ENCODE measurements at places on chromosomes 5 and 9.
A peak's percentile ranks its signal among the peaks of the same experiment; 100 is the strongest.

DNA sequence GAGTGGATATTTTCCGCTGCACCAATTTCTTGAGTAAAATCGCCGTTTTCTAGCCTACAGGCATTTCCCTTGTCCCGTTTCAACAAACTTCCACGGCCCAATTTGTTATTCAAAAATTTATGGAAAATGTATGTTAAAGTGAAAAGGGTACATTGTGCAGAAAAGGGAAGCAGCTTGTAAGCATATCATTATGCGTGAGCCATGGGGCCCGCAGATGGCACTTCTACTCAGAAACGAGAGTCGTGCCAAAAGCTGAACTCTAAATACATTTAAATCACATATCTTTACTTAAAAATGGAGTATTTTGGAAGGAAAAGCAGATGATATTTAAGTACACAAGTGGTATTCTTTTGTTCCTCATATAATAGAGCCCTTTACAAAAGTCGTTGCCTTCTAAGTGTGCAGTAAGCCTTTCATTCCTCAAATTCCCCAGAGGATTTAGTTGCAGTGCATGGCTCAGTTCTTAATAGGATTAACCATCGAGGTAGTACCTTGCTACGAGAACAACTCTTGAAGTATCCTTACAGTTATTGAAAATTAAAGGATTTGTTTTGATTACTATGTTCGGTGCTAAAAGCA, 1227.2 kb upstream of the WWC1 start:
- DNase-seq, result no peak

GRCh38 chr9:88716596-88717290, 181.8 kb downstream of the NXNL2 start:
- no peak for DNase-seq

DNA sequence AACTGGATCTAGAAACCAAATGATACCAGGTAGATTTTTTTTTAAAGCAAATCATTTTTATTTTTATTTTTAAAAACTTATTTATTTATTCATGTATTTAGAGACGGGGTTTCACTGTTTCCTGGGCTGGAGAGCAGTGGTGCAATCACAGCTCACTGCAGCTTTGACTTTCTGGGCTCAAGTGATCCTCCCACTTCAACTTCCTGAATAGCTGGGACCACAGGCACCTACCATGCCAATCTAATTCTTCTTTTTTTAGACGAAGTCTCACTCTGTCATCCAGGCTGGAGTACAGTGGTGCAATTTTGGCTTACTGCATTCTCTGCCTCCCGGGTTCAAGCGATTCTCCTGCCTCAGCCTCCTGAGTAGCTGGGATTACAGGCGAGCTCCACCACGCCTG, 41.3 kb upstream of the CDK20 start:
- no peak for DNase-seq

- DNase-seq, result no peak
Observed at GRCh38 chr9:110638381-110638954, 30.1 kb upstream of the MUSK start.

GRCh38 chr9:3795556-3795955, 269.8 kb upstream of the RFX3 start:
- DNase-seq, result no peak

GRCh38 chr9:6305954-6306563, 22.1 kb upstream of the TPD52L3 start:
- no peak for DNase-seq

GRCh38 chr5:139383275-139383992, at the start of gene SLC23A1:
Gene SLC23A1 (minus strand): TSS chr5:139383297. CDS start chr5:139383253, 44 bp downstream.
- no peak for DNase-seq

DNA sequence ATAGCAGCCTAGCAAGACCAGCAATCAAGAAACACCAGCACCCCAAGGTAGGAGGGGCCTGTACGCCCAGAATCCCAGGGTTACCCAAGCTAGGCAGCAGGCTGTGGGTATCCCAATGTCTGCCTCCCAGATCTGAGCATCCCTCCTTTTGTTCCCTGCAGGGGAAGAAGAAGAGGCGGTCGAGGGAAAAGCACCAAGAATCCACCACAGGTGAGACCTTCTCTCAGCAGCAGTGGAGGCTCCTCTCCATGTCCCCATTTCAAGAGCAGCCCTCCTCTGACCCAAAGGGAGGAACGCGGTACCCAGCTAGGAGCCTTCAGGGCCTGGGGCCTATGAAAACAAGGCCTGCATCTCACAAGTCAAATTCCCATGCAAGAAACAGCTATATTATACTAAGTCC, 28.9 kb downstream of the TCF7 start:
- DNase-seq, result no peak

DNA sequence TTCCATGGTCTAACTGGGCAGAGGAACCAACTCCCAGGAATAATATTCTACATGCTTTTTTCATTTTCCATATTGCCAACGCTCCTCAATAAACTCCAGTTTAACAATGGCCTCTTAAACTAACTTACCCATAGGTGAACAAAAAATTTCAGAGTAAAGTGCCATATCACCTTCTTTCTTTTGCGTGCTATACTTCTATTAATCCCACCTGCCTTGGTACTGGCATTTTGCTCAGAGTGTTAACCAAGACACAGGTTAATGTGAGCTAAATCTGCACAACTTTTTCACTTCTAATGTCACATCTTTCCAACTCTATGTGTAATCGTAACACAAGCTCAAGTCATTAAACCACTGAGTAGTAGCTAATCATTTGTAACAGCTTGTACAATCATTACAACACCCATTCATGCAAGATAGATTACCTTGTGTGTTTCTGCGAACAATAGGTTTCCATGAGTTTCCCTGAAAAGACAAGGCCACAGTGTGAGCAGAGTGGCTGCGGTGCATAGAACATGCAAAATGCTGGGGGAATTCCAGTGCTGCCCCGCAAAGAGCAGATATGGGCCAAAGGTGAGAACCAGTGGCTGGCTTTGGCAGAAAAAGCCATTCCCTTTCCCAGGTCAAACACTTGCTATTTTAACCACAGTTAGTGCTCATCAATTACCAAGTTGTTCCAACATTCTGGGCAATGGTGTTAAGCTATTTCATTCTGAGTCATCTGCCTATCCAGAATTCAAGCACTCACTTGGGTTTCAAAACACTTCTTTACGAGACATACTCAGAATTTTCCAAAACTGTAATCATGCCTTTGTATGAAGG, 42.8 kb downstream of the TIMD4 start:
- peak; percentile 83 for DNase-seq

DNA sequence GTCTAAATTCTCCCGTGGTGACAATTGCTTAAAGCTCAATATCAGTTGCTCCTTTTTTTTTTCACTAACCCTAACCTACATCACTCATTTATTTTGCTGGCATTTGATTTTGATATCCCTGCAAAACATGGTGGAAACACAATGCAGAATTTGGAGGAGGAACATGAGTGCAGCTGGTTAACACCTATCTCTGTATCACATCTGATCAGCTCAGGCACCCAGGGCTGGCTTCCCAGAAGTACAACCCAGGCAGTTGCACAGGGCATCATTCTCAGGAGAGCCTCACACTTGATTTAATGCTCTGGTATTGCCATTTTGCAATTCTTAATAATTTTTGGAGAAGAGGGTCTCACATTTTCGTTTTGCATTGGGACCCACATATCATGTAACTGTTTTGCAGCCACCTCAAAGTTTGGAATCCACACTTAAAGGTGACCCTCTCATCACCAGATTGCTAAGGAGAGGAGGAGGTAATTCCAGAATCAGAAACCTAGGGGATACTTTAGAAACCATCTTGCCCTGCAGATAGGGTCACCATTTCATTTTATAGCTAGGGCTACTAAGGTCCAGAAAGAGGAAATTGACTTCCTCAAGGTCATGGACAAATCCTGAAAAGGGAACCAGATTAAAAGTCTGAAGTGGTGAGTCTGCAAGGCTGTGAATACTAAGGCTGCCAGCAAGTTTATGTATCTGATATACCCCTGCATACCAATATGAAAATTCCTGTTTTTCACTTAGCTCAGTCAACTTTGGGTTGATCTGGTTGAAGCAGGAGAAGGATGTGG, 19.3 kb upstream of the ADAM19 start:
- no peak for DNase-seq

DNA sequence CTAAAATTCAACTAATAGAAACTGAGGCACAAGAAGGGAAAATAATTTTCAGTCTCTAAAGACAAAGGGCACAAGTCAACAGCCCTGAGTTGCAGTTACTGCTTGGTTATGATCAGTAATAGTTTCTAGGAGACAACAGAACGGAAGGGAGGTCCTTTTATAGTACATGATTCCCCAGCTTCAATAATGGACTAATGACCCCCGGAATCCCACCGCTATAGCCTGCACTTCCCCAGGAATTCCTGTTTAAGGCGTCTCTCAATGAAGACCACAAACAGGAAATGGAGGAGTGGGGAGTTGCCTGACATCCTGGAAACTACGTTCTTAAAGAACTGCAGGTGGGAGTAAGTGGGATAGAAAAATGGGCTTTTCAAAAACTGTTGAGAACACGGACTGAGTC, 60.6 kb downstream of the DIAPH1 start:
- DNase-seq, result no peak

DNA sequence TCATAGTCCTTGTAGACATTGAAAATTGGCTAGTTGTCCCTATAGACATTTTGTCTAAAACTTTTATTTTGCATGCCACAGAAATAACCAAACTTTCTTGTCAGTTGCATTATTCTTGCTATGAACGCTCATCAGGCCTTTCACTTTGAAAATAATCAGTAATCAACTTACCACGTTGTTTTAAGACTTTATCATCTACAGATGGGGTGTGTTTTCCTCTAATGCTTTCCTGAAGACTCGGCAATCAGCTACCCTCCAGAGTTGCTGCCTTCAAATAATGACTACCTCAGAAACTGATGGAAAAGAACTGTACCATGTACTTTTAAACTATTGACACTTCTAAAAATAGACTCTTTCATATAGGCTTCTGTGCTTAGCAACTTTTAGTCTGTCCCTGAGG, 33.5 kb upstream of the HSPB3 start:
- no peak for DNase-seq

- DNase-seq, result no peak
Observed at GRCh38 chr9:23638837-23639426, 187.1 kb downstream of the ELAVL2 start.

GRCh38 chr9:27785714-27786100, 212.4 kb upstream of the C9orf72 start:
- DNase-seq, result no peak

- DNase-seq, result peak; percentile 58
Observed at GRCh38 chr5:957748-958485, 50.7 kb upstream of the NKD2 start.

GRCh38 chr9:81320909-81321482, 368.4 kb downstream of the TLE1 start:
- DNase-seq, result no peak

- no peak for DNase-seq
Observed at GRCh38 chr5:75062925-75063531, 10.7 kb upstream of the GCNT4 start.
